ENCODE measurements at places on chromosomes 7 and 10.
A peak's percentile ranks its signal among the peaks of the same experiment; 100 is the strongest.

- no peak for DNase-seq
- no peak overlapping the region for H3K27ac ChIP-seq
- no peak overlapping the region for H3K4me3 ChIP-seq
- no peaks in the 10 kb centered on the region for H3K27me3 ChIP-seq
- no peaks in the 10 kb centered on the region for H3K4me1 ChIP-seq
- H3K36me3 ChIP-seq: peaks cover 18% of the 10 kb centered on the region
Observed at GRCh38 chr7:96181174-96181573, 140.7 kb downstream of the SLC25A13 start.

GRCh38 chr7:38282081-38282480, 8.6 kb upstream of the TARP start:
- no peaks in the 10 kb centered on the region for H3K27me3 ChIP-seq
- H3K36me3 ChIP-seq: no peaks in the 10 kb centered on the region
- H3K4me1 ChIP-seq: no peaks in the 10 kb centered on the region
- no peak for DNase-seq

- DNase-seq: no peak
- no peak overlapping the region for H3K4me3 ChIP-seq
- H3K27me3 ChIP-seq: no peaks in the 10 kb centered on the region
- H3K27ac ChIP-seq: no peak overlapping the region
- H3K36me3 ChIP-seq: no peaks in the 10 kb centered on the region
Observed at GRCh38 chr10:77501846-77502261, 135.8 kb downstream of the KCNMA1 start.

- H3K27me3 ChIP-seq: no peaks in the 10 kb centered on the region
- DNase-seq: no peak
- H3K4me3 ChIP-seq: no peak overlapping the region
Observed at GRCh38 chr7:158039270-158039669, 548.4 kb downstream of the PTPRN2 start.

DNA sequence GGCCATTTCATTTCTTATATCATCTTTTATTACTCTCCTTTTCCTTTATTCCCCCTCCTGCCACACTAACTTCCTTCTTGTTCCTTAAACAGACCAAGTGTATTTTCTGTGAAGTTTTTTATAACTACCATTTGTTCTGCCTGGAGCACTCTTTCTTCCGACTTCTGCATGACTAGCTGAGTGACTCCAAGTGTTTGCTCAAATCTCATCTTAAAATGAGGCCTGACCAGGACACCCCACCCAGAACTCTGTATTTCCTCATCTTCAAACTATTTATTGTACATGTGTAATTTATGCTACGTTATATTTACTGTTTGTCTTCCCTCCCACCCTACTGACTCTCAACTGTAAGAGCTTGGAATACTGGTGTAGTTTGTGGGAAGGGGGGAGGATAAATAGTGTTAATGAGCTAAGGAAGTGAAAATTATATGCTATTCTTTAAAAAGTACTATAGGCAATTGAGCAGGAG, 3.2 kb downstream of the MINDY3 start:
- no peak for DNase-seq
- H3K36me3 ChIP-seq: no peaks in the 10 kb centered on the region
- no peak overlapping the region for H3K27ac ChIP-seq
- H3K4me3 ChIP-seq: no peak overlapping the region

DNA sequence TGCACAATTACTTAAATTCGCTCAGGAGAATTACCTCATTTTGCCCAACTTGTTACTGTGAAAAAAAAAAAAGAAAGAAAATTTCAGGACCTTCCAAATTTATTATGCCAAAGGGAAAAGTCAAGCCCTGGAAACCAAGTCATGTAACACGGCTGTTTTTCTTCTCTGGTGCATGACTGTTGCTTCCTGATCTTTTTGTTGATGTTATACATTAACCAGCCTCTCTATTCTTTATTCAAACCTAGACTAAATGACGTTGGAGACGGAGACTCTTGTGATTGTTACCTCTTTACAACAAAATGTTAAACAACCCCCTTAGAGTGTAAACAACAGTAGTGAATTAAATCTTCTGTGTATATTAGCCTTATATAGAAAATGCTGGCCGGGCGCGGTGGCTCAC, 16.1 kb upstream of the ZC3HAV1 start:
- H3K36me3 ChIP-seq: no peaks in the 10 kb centered on the region
- H3K4me3 ChIP-seq: no peak overlapping the region

GRCh38 chr10:92342796-92343195, 51.8 kb downstream of the MARCHF5 start:
- no peak overlapping the region for H3K27ac ChIP-seq
- no peak for DNase-seq
- no peaks in the 10 kb centered on the region for H3K36me3 ChIP-seq
- H3K4me1 ChIP-seq: no peaks in the 10 kb centered on the region

DNA sequence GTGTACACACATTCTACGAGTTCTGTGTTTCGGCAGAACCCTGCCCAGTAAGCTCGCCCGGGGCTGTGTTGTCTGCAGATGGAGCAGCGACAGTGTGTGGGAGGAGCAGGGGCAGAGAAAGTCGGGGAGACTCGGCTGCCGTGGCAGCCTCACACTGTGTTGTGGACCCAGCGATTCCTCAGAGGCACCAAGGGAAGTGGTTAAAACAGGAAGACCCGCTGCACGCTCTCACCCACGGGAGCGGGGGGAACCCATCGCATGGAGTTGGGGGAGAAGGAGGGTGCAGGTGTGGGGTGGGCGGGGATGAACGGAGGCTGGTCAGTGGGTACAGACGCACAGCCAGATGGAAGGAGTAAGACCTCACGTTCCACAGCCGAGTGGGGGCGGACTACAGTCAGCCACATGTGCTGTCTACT, 250.2 kb downstream of the ELFN1 start:
- H3K4me3 ChIP-seq: no peak overlapping the region
- no peak overlapping the region for H3K27ac ChIP-seq
- H3K4me1 ChIP-seq: no peaks in the 10 kb centered on the region
- H3K27me3 ChIP-seq: no peaks in the 10 kb centered on the region
- no peak for DNase-seq

DNA sequence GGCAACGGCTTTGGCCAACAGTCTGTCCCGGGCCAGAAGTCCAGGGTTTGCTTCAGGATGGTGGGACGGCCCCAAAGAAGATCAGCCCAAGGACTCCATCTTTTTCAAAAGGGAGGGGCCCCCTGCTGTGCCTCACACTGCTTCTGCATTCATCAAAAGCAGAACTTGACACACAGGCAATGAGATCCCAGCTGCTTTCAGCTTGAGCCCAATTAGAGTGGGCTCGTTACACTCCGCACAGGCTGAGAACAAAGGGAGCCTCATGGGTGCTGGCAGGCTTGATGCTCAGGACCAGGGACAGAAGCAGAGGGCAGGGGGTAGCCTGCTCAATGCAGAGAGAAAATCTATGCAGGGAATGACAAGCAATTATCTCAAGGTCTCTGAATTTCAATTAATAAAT, 45.5 kb downstream of the VOPP1 start:
- no peak overlapping the region for H3K4me3 ChIP-seq
- H3K36me3 ChIP-seq: no peaks in the 10 kb centered on the region
- H3K4me1 ChIP-seq: no peaks in the 10 kb centered on the region
- H3K27ac ChIP-seq: no peak overlapping the region
- H3K27me3 ChIP-seq: no peaks in the 10 kb centered on the region

GRCh38 chr7:98509836-98510235, 107.2 kb upstream of the NPTX2 start:
- H3K27ac ChIP-seq: no peak overlapping the region
- DNase-seq: no peak
- H3K36me3 ChIP-seq: no peaks in the 10 kb centered on the region
- no peaks in the 10 kb centered on the region for H3K27me3 ChIP-seq

DNA sequence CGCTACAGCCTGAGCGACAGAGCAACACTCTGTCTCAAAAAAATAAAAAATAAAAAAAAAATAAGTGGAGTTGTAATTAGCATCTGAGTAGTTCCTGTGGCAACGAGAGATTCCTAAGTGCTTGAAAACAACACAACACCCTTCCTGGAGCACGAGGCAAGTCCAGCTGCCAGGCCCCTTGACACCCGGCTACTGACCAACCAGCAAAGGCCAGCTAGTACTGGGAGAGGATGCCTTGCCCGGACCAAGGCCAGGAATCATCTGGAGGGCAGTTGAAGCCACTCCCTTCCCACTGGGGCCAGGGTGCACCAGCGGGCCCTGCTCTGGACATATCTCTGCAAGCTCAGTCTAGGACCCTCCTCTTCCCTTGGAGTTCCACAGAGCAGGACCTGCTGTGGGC, 536 bp downstream of the C10orf105 start:
- no peaks in the 10 kb centered on the region for H3K36me3 ChIP-seq
- H3K4me1 ChIP-seq: peaks cover 8% of the 10 kb centered on the region
- H3K4me3 ChIP-seq: no peak overlapping the region
- no peak overlapping the region for H3K27ac ChIP-seq
- DNase-seq: no peak
- H3K27me3 ChIP-seq: no peaks in the 10 kb centered on the region

DNA sequence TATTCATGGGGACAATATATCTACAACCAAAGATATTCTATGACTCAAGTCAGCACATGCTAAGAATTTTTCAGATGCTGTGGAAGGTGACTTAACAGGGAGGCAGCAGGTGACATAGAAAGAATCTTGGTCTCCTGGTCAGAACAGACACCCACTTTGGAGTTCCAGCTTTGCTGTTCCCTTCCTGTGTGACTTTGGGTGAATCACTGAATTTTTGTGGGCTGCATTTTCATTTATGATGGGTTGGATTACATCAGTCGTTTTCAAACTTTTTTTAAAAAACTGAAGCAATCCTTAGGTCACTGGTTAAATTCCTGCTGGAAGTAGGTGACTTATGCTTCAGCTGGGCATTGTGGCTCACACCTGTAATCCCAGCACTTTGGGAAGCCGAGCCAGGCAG, 24.9 kb downstream of the RGR start:
- H3K27ac ChIP-seq: no peak overlapping the region
- H3K36me3 ChIP-seq: no peaks in the 10 kb centered on the region
- no peaks in the 10 kb centered on the region for H3K27me3 ChIP-seq

GRCh38 chr10:95395947-95396449, 105.2 kb upstream of the PDLIM1 start:
- H3K27ac ChIP-seq: no peak overlapping the region
- H3K36me3 ChIP-seq: peaks cover 14% of the 10 kb centered on the region
- DNase-seq: peak; percentile 49

DNA sequence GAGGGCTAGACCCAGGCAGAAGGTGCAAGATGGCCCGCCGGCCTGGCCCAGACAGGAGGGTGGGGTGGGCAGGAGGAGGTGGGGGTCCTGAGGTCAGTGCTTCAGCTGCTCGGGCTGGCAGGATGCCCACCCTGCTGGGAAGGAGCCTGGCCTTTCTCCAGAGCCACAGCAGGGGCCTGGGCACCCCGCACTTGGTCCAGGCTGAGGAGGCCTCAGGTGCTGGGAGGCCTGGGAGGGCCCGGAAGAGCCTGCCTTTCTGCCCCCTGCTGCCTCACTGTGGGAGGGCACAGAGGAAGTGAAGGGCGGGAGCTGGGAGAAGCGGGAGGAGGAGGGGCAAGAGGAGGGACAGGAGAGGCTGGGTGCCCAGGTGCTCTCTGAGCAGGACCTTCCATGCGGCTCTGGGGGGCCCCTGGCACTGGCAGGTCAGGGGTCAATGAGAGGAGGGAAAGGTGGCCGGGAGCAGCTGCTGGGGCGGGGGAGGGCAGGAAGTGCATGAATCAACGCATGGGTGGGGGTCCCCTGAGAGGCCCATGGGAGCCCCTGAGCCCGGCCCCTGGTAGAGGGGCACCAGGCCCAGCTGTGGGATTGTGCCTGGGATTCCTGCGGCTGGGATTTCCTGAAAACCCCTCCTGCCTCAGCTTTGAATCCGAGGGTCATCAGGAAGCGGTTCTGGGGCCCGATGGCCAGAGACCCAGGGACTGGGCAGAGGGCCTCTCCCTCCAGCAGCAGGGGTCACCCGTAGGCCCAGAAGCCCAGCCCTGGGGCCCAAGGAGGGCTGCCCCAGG, 49.9 kb downstream of the PWWP2B start:
- peak; percentile 77 for DNase-seq
- H3K36me3 ChIP-seq: no peaks in the 10 kb centered on the region
- peak overlapping the region; percentile 71 for H3K27ac ChIP-seq
- no peaks in the 10 kb centered on the region for H3K27me3 ChIP-seq

- H3K27ac ChIP-seq: no peak overlapping the region
- no peaks in the 10 kb centered on the region for H3K36me3 ChIP-seq
- no peaks in the 10 kb centered on the region for H3K4me1 ChIP-seq
- DNase-seq: no peak
Observed at GRCh38 chr10:88456730-88457129, 126.4 kb downstream of the RNLS start.

GRCh38 chr7:19491821-19492452, 216.9 kb downstream of the POLR1F start:
- no peak overlapping the region for H3K4me3 ChIP-seq
- no peak for DNase-seq
- H3K36me3 ChIP-seq: no peaks in the 10 kb centered on the region
- H3K4me1 ChIP-seq: no peaks in the 10 kb centered on the region
- no peaks in the 10 kb centered on the region for H3K27me3 ChIP-seq

DNA sequence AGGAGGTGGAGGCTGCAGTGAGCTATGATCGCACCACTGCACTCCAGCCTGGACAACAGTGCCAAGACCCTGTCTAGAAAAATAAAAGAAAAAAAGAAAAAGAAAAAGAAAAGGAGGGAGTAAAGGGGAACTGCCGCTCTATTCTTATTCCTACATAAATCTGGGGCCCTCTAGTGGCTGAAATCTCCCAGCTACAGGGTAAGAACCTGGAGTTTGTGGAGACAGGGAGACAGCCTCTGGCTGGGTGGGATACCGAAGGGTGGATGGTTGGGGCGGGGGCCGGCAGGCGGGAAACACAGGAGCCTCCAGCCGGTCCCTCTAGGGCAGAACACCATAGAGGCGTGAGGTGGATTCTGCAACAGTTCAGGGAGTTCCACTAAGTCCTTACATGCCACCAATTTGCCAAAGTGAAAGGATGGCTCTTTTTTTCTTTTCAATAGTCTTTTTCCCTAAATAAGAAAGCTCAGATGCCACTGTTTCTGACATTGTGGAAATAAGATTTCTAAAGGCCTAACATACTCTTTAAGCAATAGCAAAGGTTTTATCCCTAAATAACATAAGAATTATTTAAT, 117.3 kb downstream of the SVIL start:
- H3K4me1 ChIP-seq: peaks cover 7% of the 10 kb centered on the region
- peaks cover 14% of the 10 kb centered on the region for H3K36me3 ChIP-seq
- no peaks in the 10 kb centered on the region for H3K27me3 ChIP-seq
- no peak overlapping the region for H3K4me3 ChIP-seq
- DNase-seq: no peak

DNA sequence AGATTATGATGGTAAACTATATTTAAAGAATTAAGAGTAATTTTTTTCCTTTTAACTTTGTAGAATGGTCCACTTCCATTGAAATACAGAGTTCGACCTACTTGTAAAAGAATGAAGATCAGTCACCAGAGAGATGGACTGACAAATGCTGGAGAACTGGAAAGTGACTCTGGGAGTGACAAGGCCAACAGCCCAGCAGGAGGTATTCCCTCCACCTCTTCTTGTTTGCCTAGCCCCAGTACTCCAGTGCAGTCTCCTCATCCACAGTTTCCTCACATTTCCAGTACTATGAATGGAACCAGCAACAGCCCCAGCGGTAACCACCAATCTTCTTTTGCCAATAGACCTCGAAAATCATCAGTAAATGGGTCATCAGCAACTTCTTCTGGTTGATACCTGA, 8.3 kb downstream of the BMI1 start:
- H3K36me3 ChIP-seq: no peaks in the 10 kb centered on the region
- DNase-seq: no peak
- H3K27ac ChIP-seq: no peak overlapping the region
- peaks cover 3% of the 10 kb centered on the region for H3K4me1 ChIP-seq
- no peaks in the 10 kb centered on the region for H3K27me3 ChIP-seq

Measured in pancreas (tissue), 10 donors.